Activated CD4-positive, alpha-beta T cell treated with anti-CD3 and anti-CD28 coated beads for 4 hours (primary cell): ENCODE measurements at places on chromosomes 6 and 20.

DNA sequence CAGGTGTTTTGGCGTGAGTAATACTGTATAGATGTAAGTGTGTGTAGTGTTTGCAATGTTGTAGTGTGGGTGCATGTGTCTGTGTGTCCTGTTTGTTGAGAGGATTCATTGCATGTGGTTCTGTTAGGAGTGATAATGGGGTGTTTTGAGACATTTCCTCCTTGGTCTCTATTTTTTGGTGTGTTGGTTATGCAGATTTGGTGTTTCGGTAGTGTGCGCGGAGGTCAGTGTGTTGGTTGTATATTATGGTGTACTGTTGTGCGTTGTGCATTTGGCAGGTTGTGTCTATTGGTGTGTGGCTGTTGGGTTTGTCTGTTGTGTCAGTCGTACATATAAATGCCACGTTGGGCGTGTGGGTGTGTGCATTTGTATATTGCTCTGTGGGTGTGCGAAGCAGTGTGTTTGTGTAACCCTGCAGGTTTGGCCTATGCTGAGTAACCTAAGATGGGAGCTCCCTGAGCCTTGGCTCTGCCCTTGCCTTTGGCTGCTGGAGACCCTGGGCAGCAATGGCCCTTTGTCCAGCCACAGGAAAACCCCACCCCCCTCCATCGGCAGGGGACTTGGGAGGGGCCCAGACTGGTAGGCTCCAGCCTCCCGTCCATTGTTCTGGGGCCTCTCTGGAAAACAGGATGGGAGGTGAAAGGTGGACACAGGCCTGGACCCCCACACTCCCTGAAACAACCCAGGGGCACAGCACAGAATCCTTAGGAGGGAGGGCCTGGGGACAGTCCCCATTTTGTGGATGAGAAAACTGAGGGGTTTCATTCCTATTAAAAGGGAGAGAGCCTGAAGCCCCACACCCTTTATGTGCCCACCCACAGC is 10.3 kb upstream of the ID1 start:
- no peak for DNase-seq

DNA sequence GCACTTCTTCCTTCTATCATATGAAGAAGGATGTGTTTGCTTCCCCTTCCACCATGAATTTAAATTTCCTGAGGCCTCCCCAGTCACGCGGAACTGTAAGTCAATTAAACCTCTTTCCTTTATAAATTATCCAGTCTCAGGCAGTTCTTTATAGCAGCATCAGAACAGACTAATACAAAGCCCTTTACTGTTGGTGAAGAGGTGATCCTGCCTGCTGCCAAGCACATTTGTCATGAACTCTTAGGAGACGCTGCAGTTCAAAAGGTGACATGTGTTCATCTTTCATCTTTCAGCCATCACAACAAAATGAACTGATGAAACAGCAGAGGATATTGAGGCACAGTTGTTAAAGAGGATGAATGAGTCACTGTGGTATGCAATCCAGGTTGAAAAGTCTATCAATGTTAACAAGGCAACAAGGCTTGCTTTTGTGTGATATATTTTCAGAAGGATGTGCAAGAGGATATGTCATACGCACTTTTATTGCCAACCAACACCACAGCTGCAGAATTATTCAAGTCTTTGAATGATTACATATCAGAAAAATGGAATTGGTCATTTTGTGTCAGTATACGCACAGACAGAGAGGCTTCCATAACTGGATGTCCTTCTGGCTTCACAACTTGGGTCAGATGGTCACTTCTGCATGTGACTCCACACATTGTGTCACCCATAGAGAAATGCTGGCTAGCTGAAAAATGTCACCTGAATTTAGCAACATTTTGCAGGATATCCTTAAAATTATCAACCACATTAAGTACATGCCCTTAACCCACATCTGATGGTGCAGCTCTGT is 52.4 kb upstream of the PLN start:
- DNase-seq = no peak

DNA sequence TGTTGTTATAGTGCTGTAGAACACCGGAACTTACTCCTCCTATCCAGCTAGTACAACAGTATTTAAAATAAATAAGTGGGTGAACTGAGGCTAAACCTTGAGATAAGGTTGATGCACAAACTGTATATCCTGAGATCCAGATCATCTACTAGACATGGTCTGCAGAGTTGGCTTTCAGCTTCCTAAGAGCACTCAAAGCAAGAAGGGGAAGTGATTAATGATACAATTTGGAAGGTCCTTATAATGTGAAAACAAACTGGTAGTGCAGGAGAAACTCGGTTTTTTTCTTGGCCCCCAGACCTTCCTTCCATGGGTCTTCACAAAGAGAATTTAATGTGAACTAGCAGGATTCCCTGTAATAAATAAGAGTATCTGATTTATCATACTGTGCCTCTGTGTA is 27.4 kb upstream of the RREB1 start:
- DNase-seq = no peak

DNA sequence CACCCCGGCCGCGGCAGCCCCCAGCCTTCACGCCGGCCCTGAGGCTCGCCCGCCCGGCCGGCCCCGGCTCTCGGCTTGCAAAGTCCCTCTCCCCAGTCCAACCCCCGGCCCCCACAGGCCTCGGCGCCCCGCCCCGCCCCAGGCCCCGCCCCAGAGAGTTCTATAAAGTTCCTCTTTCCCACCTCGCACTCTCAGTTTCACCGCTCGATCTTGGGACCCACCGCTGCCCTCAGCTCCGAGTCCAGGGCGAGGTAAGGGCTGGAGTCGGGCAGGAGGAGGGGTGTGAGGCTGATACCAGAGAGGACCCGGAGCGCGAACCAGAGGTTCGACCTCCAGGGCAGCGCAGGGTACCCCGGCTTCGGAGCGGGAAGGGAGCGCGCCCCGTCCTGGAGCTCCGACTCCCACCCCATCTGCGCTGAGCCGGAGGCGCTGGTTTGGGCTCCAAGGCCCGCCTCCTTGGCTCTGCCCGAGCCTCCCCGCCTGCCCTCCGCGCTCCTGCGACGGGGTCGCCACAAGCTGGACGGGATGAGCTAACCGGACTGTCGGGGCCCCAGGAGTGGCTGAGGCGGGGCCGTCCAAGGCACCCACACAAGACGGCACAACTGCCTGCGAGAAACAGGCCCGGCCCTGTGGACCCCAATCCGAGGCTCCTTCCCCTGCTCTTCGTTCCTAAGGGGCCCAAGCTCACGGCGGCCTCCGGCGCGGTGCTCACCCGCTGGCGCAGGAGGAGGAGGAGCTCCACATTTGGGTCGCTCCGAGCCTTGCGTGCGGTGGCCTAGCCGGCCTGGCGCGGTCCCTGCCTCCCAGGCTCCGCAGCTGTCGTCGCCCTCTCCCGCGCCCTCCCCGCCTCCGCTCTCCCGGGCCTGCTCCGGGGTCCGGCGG is at the start of gene IRF4:
Gene IRF4, plus strand, starts transcription at position 194 of the 882 bp plus-strand sequence. CDS start 1,401 bp downstream, outside the sequence.
- DNase-seq = peak; percentile 81

DNA sequence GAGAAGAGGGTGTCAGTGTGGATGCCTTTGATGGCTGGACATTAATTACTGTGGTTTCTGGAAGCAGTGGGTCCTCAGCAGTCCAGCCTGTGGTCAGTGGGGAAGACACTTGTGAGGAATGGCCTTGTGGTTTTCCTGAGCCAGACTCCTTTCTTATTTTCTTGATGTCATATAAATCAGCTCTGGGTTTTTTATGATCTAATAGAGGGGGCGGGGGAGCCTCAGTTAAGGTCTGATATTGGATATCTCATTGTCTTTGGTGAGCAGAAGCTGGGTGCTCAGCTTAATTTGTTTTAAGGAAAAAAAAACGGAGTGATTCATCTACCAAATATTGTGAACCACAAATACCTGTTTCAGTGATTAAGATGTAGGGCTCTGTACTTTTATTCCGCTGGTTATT is 62.1 kb downstream of the OTOR start:
- no peak for DNase-seq
